ENCODE measurements at places on chromosomes 16 and 17.

GRCh38 chr17:39556423-39556822, 51.3 kb downstream of the NEUROD2 start:
- DNase-seq, result no peak

GRCh38 chr16:83744441-83744981, 63.3 kb upstream of the HSBP1 start:
- DNase-seq, result no peak

GRCh38 chr16:49622084-49622390, 233.9 kb downstream of the ZNF423 start:
- DNase-seq, result no peak

DNA sequence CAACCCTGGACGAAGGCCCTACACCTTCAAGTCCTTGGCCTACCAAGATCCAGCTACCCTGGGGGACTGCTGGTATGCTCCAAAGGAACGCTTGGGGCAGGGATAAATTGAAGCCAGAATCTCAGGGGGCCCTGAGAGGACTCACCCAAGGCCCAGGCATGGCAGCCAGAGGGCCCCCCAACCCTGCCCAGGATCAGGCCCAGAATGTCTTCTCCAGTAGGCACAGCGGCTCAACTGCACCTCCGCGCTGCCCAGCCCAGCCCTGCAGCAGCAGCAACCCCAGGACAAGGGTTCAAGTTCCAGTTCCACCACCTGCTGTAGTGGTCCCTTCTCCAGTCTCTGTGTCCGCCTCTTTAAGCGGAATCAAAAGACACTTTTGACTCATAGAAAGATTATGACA, 2.2 kb downstream of the TFAP4 start:
- no peak for DNase-seq

- DNase-seq, result no peak
Measured at GRCh38 chr17:37097154-37097553, 148.4 kb downstream of the AATF start.

DNA sequence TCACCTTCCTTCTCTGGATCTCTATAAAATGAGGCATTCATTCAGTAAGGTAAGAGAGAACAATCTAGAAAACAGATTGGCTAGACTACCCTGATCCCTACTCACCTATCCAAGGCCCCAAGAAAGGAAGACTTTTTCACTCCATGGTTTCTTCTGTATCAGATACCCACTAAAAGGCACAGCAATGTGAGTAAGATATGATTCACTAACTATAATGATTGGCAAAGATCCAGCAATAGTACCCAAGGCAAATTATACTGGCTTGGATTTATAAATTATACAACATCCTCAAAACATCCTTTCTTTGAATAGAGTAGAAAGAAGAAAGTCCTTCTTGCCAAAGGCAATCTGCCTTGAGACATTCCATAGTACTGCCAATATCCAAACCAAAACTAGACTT, 1432.0 kb upstream of the GOT2 start:
- DNase-seq, result no peak

- DNase-seq, result no peak
Measured at GRCh38 chr17:14337596-14338079, 36.8 kb downstream of the HS3ST3B1 start.

GRCh38 chr17:32523827-32524552, 37.2 kb downstream of the CDK5R1 start:
- DNase-seq, result no peak

DNA sequence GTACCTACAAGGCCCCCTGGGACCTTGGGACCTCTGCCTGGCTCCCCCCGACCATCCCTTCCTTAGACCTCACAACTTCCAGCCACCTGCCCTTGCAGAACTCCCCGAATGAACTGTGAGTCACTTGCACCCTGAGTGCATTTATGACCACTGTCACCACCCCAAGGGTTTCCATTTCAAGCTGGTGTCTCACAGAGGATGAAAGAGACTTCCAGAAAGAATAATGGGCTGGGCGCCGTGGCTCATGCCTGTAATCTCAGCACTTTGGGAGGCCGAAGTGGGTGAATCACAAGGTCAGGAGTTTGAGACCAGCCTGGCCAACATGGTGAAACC, 124.5 kb upstream of the CIBAR2 start:
- DNase-seq, result no peak

- DNase-seq, result no peak
Measured at GRCh38 chr17:57501016-57501415, 244.1 kb downstream of the CCDC182 start.

DNA sequence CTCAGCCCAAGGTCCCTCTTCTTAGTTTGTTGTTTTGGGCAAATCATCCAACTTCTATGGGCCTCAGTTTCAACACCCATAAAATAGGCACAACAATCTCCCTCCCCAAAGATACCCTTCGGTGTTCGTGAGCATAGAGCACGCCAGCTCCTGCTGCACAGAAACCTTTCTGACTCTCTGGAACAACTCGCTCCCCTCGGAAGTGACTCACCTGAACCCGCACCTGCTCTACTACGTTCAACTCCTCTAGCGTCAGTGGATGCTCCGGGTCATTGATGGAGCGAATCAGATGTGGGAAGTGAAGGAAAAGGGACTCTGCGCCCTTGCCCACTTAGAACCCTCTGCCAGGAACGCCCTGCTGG, 445 bp downstream of the CIAO2B start:
- DNase-seq, result no peak

GRCh38 chr16:17364319-17365210, 106.2 kb downstream of the XYLT1 start:
- no peak for DNase-seq

GRCh38 chr16:86353948-86354347, 156.4 kb upstream of the FOXF1 start:
- no peak for DNase-seq

DNA sequence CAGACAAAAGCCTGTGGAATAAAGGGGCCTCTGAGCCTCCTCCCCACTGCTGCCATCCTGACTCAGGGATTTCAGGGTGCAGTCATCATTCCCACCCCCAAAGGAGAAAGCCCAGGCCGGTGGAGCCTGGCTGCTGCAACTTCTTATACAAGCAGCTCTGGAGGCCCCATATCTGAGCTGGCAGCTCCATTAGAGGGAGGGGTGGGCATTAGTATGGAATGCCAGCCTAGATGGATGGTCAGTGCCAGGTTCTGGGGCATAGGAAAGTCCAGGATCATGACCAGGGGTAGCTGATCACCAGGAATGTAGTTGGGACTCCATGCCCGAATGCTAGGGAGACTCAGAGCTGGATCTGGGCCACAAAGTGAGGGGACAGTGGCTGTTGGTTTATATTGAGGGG, 581.0 kb downstream of the KCNJ18 start:
- no peak for DNase-seq

GRCh38 chr17:281365-281999, 71.1 kb downstream of the RPH3AL start:
- DNase-seq, result no peak

All from amygdala (tissue), 56 donors.